Esophagus mucosa (tissue), 1 donor: ENCODE measurements at places on chromosomes 12 and 14. TPM values are rescaled to one million over a fixed set of nuclear protein-coding genes. Genes with fewer than 3 reads are reported as not detected.

PLEKHH1 gene
- total RNA-seq, result 4.5 TPM

JKAMP gene
- 14.6 TPM for total RNA-seq

RIMKLB gene
- total RNA-seq, result 10.6 TPM

NKX2-1 gene
- total RNA-seq, result not detected

MIPOL1 gene
- 3.4 TPM for total RNA-seq

PPM1H gene
- total RNA-seq, result 0.56 TPM

ALDH1L2 gene
- 6.0 TPM for total RNA-seq

PLEKHG7 gene
- 0.28 TPM for total RNA-seq

RNF212B gene
- not detected for total RNA-seq

OASL gene
- 5.9 TPM for total RNA-seq

GRIN2B gene
- total RNA-seq, result under 0.01 TPM
